ENCODE measurements at places on chromosomes 12 and 14. TPM values are rescaled to one million over a fixed set of nuclear protein-coding genes. Genes with fewer than 3 reads are reported as not detected.

Gene HOXC9
- total RNA-seq, result 11.6 TPM

Gene PSMB11
- total RNA-seq, result not detected

Gene COQ5
- 19.2 TPM for total RNA-seq

Gene LGR5
- not detected for total RNA-seq

Gene SLC25A47
- not detected for total RNA-seq

Gene PLEKHG7
- not detected for total RNA-seq

Gene ACOT6
- total RNA-seq, result not detected

Gene ANKLE2
- total RNA-seq, result 86.1 TPM

Gene TAC3
- not detected for total RNA-seq

Gene KLRK1
- total RNA-seq, result not detected

Measured in osteoblast (primary cell).